ENCODE measurements at places on chromosomes 6 and 20. TPM values are rescaled to one million over a fixed set of nuclear protein-coding genes. Genes with fewer than 3 reads are reported as not detected.

Gene TSBP1
- not detected for polyA plus RNA-seq

Gene CBLN4
- not detected for polyA plus RNA-seq

Gene DZANK1
- polyA plus RNA-seq: 0.69 TPM

Gene PLA2G7
- polyA plus RNA-seq: 0.12 TPM

Gene ASIP
- polyA plus RNA-seq: not detected

Gene MRPS18B
- 50.7 TPM for polyA plus RNA-seq
